ENCODE measurements at places on chromosomes 12 and 14. TPM values are rescaled to one million over a fixed set of nuclear protein-coding genes. Genes with fewer than 3 reads are reported as not detected.

Gene HOXC13
- not detected for total RNA-seq

Gene ARHGAP9
- 243 TPM for total RNA-seq

Gene CACNA2D4
- 6.8 TPM for total RNA-seq

Gene AKAP5
- total RNA-seq: 1.9 TPM

Gene HVCN1
- total RNA-seq: 28.6 TPM

Gene CSAD
- total RNA-seq: 17.0 TPM

Gene DEPDC4
- 2.8 TPM for total RNA-seq

Gene OTUB2
- 1.7 TPM for total RNA-seq

Gene TSPAN11
- total RNA-seq: not detected

Gene SRRM4
- not detected for total RNA-seq

Gene GAS2L3
- 2.7 TPM for total RNA-seq

Gene CCDC175
- not detected for total RNA-seq

Gene KLRC3
- total RNA-seq: 2.1 TPM

Gene RERGL
- not detected for total RNA-seq

Gene RHOF
- 145 TPM for total RNA-seq

Gene NUAK1
- not detected for total RNA-seq

Gene AKAP3
- 2.8 TPM for total RNA-seq

Gene INSM2
- not detected for total RNA-seq

Gene KERA
- not detected for total RNA-seq

Gene KRT79
- not detected for total RNA-seq

Gene DLK1
- not detected for total RNA-seq

Gene IL25
- not detected for total RNA-seq

Gene MGAT4C
- total RNA-seq: not detected

Gene NFATC4
- total RNA-seq: not detected

Gene CLEC14A
- total RNA-seq: not detected

Gene TPPP2
- not detected for total RNA-seq

Gene FAM90A1
- 0.10 TPM for total RNA-seq

Gene KLRG1
- 4.3 TPM for total RNA-seq
